HFFc6 (cell line): ENCODE measurements at places on chromosomes 5 and 9. TPM values are rescaled to one million over a fixed set of nuclear protein-coding genes. Genes with fewer than 3 reads are reported as not detected.

The FXN gene
- total RNA-seq: 16.2 to 18.1 TPM (median 17.1 TPM) in 3 replicates

DNA sequence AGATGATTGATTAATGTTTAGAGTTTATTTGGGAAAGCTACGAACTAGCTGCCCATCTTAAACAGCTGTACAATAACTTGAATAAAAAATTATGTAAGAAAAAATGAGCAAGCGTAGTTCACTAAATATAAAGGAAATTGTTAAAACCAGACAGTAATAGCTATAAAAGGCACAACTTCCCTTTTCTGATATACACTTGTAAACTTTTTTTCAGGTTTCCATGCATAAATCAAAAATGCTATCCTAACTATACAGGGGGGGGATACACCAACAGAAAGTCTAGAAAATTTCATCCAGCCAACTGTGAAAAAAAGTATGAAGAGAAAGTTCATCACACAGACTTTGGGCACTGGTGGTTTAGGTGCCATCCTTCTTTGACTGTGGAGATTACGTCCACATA, 122.3 kb downstream of the NR3C1 start:
- no peak for DNase-seq

DNA sequence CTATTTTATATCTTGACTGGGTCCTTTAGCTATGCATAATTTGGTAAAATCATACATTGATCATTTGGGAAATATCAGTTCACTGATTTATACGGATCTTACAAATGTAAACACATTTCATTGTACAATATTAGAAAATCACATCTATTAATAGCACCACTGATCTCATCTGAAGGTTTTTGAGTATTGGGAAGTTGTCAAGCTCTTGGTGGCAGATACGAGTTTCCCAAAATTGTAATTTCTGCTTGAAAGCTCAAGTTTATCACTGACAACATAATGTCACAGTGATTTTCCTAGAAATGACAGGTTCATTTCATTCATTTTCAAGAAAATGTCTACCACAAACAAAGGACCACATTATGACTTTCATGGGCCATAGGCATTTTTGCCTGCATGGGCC, 3.0 kb upstream of the MACROH2A1 start:
- DNase-seq: no peak

DNA sequence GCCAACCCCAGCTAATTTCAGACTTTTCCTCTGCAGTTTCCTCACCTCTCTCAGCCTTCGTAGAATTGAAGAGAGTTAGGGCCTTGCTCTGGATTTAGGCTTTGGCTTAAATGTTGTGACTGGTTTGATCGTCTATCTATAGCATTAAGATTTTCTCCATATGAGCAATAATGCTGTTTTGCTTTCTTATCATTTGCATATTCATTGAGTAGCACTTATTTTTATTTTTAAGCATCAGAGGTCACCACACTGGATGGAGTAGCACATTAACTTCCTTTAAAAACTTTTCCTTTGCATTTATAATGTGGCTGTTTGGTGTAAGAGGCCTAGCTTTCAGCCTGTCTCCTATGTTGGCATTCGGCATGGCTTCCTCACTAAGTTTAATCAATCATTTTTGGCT, 12.6 kb upstream of the PCBD2 start:
- no peak for DNase-seq
